ENCODE measurements at places on chromosomes 3 and 15.
A peak's percentile ranks its signal among the peaks of the same experiment; 100 is the strongest.

DNA sequence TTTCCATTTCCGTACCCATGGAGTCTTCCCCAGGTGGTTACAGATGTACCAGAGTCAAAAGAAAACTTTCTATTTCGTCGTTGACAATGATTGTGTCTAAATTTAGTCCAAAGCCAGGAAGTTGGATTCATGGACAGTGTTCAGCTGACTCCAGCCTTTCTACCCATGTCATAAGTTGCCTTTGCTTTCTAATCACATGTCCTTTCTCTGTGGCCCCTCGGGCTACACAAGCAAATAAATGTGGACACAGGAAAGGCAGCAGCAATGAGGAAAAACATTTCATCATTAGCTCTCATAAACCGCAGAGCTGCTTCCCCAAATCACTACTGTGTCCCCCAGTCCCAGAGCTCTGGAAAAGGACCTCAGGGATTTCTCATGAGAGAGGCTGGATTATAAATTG lies 82.0 kb downstream of the USF3 start:
- DNase-seq, result no peak

DNA sequence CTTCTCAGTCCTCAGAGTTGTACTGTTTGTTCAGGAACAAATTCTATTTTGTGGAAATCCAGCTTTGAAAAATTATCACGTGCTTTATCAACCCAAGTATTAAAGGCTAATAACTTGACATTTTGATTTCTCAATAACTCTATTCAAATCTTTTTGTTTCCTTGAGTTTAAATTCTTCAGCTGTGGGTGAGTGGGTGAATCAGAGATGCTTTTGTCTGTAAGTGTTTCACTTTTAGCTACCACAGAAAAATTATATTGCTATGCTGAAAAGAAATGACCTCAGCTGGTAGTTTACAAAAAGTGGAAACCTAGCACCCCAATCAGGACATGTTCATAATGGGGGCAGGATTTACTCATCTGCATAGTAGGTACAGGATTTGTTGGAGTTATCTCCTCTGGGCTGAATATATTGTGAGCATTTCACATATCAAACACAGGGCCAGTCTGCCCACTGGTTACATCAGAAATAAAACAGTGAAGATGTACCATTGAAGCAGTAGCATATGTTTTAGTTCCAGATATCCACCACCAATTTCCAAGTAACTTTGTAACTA lies 30.5 kb downstream of the MINDY4B start:
- DNase-seq, result no peak

DNA sequence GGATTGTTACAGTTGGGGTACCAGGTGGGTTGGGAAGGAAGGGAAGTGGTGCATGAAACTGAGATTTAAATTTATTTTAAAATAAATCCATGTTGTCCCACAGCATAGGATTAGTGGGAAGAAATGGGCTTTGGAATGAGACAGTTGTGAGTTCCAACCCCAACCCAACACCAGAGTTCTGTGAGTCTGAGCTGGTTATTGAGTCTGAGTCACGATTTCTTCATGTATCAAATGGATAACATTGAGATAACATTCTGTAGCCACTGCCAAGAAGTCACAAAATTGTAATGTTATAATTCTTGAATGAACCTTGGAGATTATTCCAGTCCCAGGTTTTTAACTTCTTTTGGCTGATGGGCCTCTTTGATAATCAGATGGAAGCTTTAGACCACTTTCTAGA lies 13.7 kb downstream of the IFT122 start:
- no peak for DNase-seq

- peak; percentile 11 for DNase-seq
Observed at GRCh38 chr3:128327606-128328031, 139.1 kb downstream of the DNAJB8 start.

DNA sequence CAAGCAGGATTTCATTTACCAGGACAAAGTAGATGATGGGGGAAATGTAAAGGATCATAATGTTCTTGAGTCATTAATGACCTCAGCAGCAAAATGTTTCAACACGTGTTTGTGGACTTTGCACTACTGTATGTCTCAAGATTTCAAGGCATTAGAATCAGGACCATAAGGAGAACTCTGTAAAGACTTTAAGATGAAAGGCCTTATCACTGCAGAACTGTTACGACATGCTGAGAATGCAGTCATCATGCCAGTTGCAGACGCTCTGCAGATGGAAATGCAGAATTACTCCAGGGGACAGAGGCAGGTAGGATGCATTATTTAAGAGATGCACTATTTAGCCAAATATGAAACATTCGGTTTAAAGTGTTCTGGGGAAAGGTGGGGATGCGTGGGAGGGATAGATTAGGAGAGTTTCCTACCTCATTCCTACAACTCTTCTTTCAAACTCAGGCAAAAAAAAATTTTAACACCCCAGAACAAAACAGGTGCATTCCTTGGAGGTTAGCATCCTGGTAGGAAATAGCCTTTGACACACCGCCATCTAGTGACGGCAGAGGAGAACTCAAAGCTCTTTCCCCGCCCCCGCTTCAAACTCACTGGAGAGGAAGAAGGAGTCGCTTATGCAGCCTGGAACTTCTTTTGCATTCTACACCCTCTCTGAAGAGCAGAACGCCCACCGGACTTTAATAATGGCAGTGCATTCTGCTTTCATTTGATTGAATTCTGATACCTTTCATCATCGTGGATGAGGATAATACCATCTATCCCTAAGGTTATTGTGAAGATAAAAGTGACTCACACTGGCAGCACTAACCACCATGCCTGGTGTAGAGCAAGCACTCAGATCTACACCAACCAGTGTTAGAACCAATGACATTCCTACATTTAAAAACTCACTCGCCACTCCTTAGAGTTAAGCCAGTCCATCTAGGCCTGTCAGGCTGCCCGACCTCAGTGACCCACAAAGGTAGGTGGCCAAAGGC lies 43.1 kb upstream of the TOPAZ1 start:
- DNase-seq, result peak; percentile 76

GRCh38 chr15:99486371-99487336 lies 79.1 kb upstream of the MEF2A start:
- DNase-seq, result peak; percentile 90

DNA sequence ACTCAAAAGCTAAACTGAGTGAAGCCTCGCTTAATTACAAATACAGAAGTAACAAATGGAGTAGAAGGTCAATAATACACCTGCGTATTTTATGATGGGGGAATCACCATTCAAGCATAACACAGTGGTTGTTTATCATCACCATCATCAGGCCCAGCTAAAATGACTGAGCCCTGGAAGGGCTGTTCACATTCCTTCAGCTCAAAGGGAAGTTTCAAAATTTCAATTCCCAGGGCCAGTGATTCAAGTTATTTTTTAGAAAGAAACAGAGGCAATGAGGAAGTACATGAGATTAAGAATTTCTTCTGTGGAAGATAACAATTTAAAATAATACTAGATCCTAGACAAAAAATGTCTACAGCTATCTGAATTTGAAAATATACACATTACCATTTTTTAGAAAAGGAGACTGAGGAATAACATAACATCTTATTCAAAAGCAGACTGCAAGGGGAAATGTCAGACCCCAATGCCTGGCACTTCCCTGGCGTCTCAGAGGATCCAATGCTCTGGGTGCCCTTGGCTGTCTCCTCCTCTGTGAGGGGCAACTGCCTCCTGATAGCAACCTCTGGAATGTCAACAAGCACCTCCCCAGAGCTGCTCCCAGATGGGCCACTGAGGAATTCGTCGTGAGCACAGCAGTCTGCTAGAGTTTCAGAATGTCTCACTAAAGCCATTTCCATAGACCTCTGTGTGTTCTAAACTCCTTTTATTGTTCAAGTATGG lies 22.8 kb downstream of the EHD4 start:
- DNase-seq, result no peak

DNA sequence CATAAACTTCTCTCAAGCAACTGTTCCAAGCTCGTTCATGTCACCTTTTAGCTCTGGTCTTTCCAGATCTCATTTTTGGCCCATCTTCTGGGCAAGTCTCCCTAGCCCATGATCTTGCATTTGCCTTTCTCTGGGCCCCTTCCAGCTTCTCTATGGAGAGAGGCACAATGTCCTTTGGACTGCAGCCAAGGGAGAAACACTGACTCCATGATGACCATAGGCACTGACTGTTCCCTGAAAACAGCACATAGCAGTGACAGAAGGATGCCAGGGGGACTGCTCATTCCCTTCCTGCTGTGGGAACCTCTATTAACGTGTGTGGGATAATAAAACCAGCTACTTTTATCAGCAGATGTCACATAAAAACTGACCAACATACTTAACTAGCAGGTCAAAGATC lies 60.3 kb downstream of the STRIT1 start:
- peak; percentile 63 for DNase-seq

DNA sequence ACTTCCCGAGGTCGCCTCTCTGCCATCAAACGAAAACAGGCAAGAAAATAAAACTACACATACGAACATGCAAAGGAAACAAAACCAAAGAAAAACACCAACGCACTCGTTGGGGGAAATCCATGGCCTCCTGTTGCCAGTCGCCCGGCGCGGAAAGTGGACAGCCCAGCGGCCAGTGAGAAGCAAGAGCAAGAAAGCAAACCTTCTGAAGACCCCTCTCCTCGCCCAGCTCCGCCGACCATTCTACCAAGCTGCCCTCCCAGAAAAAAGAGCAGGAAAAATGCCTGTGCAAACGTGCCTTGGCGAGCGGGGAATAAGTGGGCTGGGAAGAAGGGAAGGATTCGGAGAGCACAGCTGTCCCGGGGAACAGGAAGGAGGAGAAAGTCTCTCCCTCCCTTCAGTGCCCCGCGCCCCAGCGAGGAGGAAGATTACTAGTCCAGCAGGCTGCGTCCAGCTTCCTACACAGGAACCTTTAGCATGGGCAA lies 802 bp upstream of the NECTIN3 start:
- DNase-seq, result no peak

DNA sequence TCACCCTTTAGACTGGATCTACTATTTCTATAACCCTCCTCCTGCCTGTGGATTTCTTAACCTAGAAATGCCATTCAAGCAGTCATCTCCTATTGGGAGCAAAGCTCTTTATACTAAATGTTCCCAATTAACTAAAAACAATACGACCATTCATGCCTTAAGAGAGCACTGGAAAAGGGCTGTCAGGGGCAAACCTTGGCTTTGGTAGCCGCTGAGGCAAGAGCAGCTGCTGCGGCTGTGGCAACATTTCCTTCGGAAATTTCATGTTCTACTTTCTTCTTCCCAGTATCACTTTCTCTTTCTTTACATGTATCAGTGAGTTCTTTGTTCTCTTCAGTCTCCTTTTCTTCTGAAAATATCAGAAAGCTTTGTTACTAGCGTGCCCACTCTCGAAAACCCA lies 56.3 kb upstream of the CSPG5 start:
- peak; percentile 38 for DNase-seq

- DNase-seq, result peak; percentile 11
Observed at GRCh38 chr3:38120693-38121450, 16.1 kb downstream of the ACAA1 start.

DNA sequence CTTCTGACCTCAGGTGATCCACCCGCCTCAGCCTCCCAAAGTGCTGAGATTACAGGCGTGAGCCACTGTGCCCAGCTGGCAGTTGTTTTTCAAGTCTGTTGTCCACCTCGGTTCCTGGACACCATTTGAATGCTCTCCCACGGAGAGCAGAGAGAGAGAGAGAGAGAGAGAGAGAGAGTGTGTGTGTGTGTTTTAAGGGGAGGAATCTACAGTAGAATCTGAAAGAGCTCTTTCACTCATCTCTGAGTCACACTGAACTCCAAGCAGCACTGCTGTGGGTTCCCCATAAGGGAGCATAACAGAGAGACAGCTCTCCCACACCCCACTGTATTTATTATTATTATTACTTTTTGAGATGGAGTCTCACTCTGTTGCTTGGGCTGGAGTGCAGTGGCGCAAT lies 156.6 kb downstream of the RPLP1 start:
- DNase-seq, result no peak

DNA sequence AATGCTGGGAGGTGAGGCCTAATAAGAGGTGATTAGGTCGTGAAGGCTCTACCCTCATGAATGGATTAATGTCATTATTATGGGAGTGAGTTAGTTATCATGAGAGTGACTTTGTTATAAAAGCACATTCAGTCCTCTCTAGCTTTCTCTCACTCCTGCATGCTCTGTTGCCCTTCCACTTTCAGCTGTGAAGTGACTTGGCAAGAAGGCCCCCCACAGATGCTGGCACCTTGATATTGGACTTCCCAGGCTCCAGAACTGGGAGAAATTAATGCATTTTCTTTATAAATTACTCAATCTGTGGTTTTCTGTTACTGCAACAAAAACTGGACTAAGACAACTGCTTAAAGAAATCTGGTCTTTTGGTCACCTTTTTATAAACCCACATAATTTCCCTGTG lies 144.3 kb downstream of the FBN1 start:
- DNase-seq, result no peak

DNA sequence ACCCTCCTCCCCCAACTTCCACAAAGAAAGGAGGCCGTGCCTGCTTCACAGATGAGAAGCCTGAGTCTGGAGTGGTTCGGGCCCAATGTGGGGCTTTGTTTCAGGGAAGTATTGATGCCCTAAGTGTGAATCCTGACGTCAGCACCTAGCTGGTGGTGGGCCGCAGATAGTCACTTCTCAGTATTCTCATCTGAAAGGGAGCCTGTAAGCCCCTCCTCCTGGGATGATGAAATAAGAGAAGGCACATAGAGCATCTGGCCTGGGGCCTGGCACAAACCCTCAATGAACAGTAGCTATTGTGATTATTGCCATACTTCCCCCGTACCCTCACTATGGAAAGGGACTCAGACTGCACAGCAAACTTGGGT lies 24.8 kb downstream of the LINGO1 start:
- no peak for DNase-seq

DNA sequence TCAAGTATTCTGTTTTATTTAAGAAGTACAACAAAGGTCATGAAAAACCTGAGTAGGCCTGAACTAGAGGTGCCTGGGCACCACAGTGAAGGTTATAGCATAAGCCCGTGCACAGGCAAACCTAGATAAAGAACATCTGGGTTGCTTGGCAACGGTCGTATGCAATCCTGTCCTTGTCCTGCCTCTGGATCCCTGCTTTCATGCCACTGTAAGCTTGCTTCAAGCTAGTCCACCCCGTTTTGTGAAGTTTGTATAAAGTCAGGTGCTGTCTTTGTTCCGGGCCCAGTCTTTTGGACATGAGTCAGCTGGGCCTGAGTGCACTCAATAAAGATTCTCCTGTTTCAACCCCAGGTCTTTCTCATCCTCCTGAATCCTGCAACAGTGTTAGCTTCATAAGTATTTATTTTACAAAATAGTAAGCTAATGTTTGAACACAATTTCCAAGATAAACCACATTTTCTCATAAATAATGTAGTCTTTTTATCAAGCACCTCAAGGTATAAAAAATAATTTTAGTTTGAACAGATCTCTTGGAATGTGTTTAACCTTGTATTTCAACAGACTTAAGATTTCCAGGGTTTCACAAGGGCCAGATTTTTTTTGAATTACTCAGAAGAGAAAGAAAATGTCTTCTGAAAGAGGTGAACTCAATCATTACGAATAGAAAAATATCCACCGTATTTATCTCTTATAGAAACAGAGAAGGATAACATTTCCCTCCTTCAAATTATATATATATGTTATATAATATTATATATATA lies 14.3 kb upstream of the SLC9C1 start:
- DNase-seq, result no peak

GRCh38 chr3:62724503-62724902 lies 150.7 kb downstream of the CADPS start:
- DNase-seq, result no peak
